Stimulated activated CD8-positive, alpha-beta memory T cell treated with anti-CD3 and anti-CD28 coated beads, Interleukin-4, amount 100 ng/mL, for 48 hours (primary cell): ENCODE measurements at places on chromosomes 16 and 17.

- DNase-seq, result no peak
Measured at GRCh38 chr17:67422897-67423296, 45.8 kb downstream of the PITPNC1 start.

DNA sequence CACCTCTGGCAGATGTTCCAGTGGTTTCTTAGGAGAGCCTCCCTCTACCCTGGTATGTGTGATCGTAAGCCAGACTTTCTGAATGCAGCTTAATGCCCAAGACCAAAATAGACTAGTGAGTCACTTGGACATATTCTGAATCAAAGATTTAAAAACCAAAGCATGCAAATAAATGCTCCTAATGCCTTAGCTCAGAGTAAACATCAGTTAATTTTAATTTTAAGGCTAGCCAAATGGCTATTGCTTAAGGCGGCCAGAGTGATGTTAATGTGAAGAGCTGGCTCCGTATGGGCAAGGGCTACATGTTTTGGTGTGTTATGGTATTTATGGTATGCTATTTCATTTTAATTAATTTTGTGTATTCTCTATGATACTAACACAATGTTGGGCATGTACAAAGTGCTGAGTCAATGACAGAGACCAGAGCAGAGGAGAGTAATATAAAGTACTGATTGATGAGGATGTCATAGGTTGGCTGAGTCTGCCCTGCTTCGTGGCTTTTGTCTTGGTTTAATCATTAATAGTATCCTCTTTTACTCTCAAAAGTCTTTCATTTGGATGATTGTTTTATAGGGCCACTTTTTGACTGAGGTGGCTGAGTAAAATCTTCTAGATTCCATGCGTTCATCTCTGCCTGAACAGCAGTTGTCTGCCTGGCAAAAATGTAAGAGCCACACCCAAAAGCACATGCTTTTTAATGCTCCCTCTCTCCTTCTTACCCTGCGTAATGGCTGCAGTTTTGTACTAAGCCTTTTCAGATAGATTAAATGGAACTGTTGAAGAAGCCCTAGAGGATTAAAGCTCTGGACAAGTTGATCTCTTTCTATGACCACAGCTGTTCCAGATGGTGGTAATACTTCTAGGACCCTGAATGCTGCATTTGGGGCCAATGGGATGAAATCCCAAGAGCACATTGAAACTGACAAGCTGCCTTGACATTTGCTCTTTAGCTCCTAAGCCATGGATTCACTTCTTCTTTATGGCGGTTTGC lies 59.6 kb downstream of the MAP2K6 start:
- no peak for DNase-seq

- DNase-seq, result no peak
Measured at GRCh38 chr16:9773289-9773688, 408.9 kb downstream of the GRIN2A start.

GRCh38 chr16:81975637-81976036 lies 35.6 kb downstream of the SDR42E1 start:
- DNase-seq, result no peak

DNA sequence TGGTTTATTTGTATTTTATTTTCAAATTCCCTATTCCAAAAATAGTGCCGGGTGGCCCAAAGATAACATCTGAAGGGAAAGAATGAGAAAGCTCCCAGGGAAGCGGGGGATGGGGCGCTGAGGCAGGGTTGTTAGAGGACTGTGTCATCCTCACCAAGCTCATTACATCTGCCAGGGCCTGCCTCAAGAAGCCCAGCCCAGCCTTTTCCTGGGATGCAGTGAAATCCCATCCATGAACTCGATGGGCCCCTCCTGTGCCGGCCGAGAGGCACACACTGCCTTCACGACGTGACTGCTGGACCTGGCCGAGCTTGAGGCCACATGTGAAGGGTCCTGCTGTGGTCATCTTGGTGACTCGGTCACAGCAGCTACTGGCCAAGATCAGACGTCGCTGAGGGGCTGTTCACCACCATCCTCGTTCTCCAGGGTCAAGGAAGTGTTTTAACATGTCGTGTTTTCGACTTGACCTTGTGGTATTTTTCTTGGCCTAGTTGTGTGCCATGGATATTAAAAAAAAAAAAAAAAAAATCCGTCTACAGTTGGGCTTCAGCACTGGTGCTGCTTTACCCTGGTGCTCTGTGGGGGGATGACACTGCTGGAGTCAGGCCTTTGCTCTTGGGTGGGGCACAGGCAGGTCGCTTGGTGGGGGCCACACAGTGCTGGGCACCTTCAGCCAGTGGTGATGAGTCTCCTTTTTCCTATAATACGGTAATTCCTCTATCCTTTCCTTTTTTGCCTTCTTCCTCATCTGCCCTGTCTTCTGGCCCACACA lies 4.9 kb downstream of the TIMM22 start:
- no peak for DNase-seq

DNA sequence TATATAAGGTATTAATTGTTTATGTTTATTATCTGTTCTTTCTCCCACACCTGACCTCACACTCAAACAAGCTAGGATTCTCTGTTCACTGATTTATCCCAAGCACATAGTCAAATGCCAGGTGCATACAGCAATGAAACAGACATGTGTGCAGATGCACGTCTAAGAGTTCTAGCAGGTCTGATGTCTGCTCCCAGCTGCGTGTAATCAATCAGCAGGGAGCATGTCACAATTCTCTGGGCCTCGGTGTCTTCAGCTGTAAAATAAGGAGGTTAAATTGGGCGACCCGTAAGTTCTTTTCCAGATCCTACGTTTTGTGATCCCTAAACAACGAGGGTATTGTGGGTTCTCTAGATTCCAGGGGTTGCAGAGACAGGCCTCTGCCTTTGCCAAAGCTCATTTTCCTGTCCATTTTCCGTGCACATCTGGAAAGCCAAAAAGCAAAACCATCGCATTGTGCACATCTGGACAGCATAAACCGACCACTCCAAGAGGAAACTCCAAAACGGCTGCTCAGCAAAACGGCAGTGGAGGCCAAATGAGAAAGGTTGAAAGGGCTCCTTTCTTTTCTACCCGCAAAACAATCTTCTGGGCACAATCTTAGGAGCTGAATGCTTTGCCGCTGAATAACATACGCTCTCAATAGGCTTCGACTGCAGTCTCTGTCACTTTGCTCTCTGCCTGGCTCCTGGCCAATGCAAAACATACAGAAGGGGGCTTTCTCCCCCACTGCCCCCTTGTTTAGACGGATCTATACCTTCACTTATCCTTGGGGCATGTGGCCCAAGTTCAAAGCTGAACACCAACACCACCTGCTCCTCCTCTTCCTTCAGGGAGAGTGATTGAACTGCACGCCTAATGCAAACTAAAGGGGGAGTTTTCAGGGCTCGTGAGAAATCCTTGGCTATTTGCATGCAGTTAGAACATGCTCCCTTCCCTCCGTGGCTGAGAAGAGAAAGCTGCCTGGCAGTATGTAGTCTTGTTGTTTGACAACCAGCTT lies 426.3 kb downstream of the SLC39A11 start:
- DNase-seq, result no peak
